ENCODE measurements at places on chromosomes 3 and 15. TPM values are rescaled to one million over a fixed set of nuclear protein-coding genes. Genes with fewer than 3 reads are reported as not detected.

- no peak for DNase-seq
These were observed 952 bp upstream of the HDDC3 start for GRCh38 chr15:90933301-90933700.

GRCh38 chr3:47313341-47314055 lies 30.8 kb downstream of the KLHL18 start:
- DNase-seq, result no peak

DNA sequence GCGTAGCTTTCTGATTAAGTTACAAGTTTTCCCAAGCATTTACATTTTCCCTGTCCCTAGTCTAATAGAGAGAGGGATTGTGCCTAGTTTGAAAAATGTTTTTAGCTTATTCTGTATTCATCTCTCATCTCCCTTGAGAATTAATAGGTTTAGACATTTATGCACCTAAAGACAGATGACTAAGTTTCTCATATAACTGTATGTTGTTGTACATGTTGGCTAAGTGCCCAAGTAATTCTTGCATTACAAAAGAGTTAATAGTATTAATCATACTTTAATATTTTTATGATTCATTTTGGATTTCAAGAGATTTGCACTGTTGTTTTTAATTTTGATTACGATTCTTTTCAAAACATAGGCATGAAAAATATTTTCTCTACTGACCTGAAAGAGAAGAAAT lies 109.0 kb upstream of the TBL1XR1 start:
- DNase-seq, result no peak

GRCh38 chr3:54033761-54034160 lies 88.6 kb upstream of the CACNA2D3 start:
- DNase-seq, result no peak

DNA sequence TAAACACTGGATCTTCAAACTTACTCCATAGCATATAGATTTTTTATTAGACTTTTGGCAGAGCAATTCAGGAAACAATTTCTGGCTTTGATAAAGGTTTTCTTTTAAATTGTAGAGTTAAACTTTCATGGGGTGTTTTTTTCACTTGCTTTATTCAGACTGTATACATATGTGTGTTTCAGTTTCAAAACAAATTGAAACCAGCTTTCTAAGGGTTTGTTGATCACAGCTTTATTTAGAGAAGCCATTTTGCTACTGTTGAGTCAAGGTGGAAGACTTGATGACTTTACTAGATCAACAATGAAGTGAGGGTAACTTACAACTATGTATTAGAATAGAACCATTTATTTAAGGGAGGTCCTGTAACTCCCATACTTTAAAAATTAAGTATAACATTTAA lies 6.2 kb downstream of the UBE2E1 start:
- DNase-seq, result no peak

DNA sequence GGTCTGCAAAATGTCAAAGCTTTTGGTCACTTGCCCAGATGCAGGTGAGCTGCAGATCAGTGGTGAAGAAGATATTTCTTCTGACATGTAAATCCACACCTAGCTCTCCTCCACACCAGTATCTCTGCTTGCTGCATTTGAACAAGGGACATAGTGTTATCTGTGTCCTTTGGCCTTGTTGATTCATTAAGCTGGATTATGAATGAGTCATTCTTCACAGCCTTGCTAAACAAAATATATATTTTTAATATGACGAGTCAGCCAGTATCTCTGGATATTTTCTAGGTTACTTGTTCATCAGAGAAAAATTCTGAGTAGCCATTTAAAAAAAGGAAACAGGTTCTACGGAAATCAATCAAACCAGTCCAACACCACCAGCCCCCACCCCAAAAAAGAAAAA lies 190.6 kb upstream of the ADAMTS9 start:
- no peak for DNase-seq

The IL17RD gene
- total RNA-seq, result not detected

- peak; percentile 68 for DNase-seq
These were observed 826 bp downstream of the LRRC58 start for GRCh38 chr3:120348065-120348990.

DNA sequence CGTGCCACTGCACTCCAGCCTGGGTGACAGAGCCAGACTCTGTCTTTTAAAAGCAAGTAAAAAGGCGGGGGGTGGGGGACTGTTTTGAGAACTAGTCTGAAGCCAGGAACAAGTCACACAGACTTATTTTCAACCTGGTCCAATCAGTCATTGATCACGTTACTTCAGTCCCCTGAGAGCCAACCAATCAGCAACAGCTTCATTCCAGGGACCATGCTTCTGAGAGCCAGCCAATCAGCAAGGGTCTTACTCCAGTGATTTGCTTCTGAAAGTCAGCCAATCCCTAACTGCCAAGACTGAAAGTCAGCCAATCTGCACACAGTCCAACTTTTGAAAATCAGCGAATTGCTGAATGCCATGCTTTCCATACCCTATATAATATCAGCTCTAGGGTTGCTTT lies 48.6 kb upstream of the C15orf39 start:
- DNase-seq, result peak; percentile 45

DNA sequence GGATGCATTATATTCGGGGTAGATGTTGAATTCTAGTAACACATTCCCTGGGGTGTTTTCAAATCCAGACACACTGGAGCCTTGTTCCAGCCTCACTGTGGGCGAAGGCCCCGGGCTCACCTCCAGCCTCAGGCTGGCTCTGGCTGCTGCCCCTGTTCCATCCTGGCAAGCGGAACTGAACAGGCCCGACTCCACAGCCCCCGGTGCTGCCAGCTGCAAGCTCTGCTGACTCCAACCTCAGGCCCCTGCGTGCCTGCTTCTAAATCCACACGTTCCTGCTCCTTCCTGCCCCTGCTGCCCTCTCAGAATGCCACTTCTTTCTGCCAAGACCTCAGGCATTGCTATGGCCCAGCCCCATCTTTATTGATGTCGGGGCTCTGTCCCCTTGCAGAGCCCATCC lies 90.6 kb downstream of the LIPC start:
- DNase-seq, result no peak

DNA sequence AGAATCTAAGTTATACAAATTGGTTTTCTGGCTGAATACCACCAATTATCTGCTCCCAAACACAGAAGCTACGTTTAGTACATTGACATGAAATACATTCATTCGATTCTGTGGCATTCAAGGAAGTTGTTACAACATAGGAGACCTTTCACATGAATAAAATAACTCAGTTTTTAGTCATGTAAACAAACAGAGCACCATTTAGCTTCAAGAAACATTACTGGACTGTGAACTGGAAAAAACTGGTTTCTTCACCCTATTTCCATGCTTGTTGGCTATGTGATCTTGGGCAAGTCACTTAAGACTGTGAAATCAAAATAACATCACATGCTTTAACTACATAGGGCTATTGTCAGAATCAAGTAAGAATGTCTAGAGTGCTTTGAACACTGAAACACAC lies 46.2 kb downstream of the NRG4 start:
- no peak for DNase-seq

- DNase-seq, result no peak
These were observed 294.9 kb downstream of the SHQ1 start for GRCh38 chr3:72553298-72553697.
